ENCODE measurements at places on chromosomes 16 and 17. TPM values are rescaled to one million over a fixed set of nuclear protein-coding genes. Genes with fewer than 3 reads are reported as not detected.

The C1QL1 gene
- total RNA-seq: not detected

The RHBDL1 gene
- 0.88 TPM for total RNA-seq

The UBFD1 gene
- 135 TPM for total RNA-seq

The KAT7 gene
- 30.5 TPM for total RNA-seq

The KRT9 gene
- not detected for total RNA-seq

The SPNS2 gene
- total RNA-seq: 47.3 TPM

The FOXN1 gene
- not detected for total RNA-seq

GRCh38 chr16:84569382-84569987, 48.4 kb downstream of the COTL1 start:
- no peak for DNase-seq

DNA sequence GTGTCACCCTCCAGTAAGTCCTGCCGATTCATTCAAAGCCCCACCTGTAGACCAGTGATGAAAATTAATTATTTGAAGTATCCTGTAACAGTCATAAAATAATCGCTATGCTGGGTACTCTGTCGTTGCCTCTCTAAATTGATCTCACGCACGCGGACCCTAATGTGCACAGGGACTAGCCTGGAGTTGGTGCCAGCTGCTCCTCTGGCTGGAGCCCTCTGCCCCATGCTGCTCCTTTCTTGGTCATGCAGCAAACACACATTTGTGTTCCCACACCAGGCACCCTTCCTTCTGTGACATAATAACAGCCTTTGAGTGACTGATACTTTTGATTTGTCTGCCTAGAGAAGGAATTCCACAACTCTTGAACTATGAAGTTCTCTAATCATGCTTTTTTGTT, 16.0 kb downstream of the RAB11FIP3 start:
- no peak for DNase-seq

GRCh38 chr17:45335721-45336120, 18.9 kb upstream of the MAP3K14 start:
- DNase-seq: no peak

- no peak for DNase-seq
Observed at GRCh38 chr17:61775364-61775763, 88.0 kb downstream of the BRIP1 start.

DNA sequence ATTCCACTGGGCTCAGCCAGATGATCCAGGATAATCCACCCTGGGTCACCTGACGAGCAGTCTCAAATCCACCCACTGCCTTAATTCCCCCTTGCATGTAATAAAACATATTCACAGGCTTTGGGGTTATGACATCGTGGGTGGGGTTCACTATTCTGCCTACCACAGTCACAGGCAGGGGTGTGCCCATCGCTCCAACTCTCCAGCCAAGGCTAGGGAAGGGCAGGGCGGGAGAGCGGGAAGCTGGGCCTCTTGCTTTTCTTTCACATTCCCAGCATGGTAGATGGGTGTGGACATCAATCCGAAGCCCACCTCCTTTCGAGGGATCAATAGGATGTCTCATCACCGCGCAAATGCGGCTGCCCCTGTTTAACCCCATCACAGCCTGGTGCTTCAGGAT, 12.7 kb upstream of the CD300LD start:
- DNase-seq: no peak

DNA sequence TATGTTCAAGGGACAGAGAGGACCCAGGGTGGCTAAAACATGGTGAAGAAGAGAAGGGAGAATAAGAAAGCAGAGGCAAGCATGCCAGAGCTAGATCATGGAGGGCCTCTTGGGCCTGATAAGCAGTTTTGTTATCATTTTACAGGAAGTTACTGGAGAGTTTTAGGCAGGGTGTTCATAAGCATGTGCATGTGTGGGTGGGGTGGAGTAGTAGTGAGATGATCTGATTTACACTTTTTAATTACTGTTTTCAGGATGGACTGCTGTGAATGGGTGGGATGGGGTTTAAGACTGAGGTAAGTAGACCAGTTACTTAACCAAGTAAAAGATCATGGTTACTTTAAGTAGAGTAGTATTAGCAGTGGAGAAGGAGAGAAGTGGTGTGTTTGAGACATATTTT, 173.6 kb downstream of the PHKB start:
- DNase-seq: no peak

GRCh38 chr17:19748807-19749193, 702 bp upstream of the ALDH3A1 start:
- DNase-seq: no peak

DNA sequence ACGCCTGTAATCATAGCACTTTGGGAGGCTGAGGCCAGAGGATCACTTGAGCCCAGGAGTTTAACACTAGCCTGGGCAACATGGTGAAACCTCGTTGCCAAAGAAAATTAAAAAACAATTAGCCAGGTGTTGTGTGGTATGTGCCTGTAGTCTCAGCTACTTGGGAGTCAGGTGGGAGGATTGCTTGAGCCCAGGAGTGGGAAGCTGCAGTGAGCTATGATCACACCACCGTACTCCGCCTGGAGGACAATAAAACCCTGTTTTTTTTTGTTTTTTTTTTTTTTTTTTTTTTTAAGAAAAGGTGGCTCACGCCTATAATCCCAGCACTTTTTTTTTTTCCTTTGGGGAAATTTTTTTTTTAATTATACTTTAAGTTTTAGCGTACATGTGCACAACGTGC, 26.1 kb downstream of the RAP1GAP2 start:
- DNase-seq: no peak

All from kidney epithelial cell (primary cell).